NCI-H187 (cell line): ENCODE measurements at places on chromosomes 12 and 14.

- DNase-seq: no peak
These were observed 41.7 kb downstream of the TRIM9 start for GRCh38 chr14:51053157-51053556.

- DNase-seq: no peak
These were observed at the start of gene RBP5 for GRCh38 chr12:7128681-7129286. TSS of gene RBP5 (minus strand) at chr12:7128889. CDS start at chr12:7128775, 114 bp downstream.

DNA sequence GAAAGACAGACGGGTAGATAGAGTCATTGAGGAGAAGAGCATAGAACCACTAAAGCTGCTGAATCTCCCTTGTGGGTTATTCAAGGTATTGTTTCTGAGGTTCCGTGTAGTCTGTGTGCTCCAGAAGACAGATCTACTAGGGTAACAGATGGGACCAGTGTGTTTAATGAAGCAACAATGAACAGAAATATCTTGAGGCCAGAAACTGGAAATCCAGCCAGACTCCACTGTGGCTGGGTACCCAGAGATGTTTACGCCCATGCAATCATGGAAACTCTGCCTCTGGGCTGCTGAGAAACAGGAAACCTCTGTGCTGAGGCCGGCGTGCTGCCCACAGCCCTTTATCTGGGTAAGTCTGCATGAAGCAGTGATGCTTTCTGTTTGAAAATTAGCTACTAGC is 8.3 kb downstream of the PROX2 start:
- no peak for DNase-seq

- DNase-seq: no peak
These were observed 17.6 kb downstream of the BATF start for GRCh38 chr14:75539561-75540478.

GRCh38 chr12:114684098-114684869 is at the start of gene TBX3:
TSS of gene TBX3 (minus strand) at chr12:114684175. CDS start at chr12:114683200, 975 bp downstream.
- peak; percentile 98 for DNase-seq

- DNase-seq: no peak
These were observed 213.5 kb upstream of the LHX5 start for GRCh38 chr12:113684908-113685782.

- DNase-seq: no peak
These were observed 9.2 kb upstream of the PALS1 start for GRCh38 chr14:67232066-67232465.

DNA sequence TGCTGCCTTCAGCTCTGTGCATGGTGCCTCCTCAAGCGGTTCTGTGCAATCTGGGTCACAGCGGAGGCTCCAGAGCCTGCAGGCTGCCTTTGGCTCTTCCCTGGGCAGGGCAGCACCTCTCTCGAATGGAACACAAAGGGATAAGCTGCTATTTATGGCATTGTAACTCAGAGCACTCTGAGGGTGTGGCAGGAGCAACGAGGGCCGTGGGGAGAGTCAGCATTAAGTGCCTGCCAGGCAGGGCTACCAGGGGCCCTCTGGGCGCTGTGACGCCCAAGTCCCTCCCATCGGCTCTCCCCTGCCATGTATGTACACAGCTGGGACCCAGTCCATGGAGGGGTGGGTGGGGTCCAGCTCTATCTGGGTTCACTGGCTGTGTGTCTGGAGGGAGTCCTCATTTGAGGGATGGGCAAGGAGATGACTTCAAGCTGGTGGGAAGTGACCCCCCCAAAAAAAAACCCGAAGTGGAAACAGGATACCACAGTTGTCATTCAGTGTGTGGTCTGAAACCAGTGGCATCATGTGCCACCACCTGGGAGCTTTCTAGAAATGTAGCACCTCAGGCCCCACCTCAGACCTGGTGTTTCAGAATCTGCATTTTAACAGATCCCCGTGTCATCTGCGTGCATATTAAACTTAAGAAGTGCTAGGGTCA is 44.0 kb upstream of the OAS1 start:
- peak; percentile 39 for DNase-seq

DNA sequence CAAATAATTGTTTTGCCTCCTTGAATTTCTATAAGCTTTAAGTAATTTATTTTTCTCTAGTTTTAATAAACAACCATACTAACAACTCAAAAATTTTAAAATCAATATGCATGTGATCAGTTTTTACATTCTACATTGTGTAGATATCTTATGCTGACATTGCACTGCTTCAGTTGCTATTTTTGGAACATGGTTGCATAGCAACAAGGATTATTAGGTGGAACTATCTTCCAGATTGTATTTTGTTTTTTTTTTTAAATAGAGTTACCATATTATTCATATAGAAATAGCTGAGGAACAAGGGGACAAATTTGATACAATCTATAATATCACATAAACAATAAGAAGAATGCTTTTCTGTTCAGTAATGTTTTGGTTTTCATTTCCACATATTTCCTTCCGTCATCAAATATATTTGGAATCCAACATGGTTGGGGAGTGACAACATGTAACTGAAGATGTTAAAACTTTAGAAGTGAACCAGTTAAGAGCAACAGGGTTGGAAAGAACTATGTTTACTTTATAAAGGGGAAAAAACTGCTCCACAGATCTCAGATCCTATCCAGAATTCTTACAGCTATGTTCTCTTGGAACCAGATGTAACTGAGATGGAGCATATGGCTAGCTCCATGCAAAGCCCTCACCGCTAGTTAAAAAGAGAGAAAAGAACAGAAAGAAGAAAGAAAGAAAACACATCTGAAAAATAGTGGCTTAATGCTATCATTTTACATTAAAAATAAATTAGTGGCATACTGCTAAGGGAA is 235.5 kb downstream of the NELL2 start:
- no peak for DNase-seq

GRCh38 chr14:76424359-76424758 is 48.4 kb downstream of the ESRRB start:
- DNase-seq: no peak

DNA sequence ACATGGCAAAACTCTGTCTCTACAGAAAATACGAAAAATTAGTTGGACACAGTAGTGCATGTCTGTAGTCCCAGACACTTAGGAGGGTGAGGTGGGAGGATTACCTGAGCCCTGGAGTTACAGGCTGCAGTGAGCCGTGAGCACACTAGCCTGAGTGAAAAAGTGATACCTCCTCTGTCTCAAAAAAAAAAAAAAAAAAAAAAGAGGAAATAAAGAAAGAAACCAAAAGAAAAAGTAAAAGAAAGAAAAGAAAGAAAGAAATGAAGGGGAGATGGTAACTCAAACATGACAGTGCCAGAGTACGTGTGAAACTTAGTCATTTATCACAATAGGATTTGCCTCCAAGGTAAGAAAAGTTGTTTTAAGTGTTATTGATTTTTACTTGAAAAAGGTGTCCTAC is 407.0 kb upstream of the MGAT4C start:
- no peak for DNase-seq

- no peak for DNase-seq
These were observed 207.3 kb downstream of the SSPN start for GRCh38 chr12:26402648-26403047.
